T-cell (primary cell): ENCODE measurements at places on chromosomes 3 and 15.

DNA sequence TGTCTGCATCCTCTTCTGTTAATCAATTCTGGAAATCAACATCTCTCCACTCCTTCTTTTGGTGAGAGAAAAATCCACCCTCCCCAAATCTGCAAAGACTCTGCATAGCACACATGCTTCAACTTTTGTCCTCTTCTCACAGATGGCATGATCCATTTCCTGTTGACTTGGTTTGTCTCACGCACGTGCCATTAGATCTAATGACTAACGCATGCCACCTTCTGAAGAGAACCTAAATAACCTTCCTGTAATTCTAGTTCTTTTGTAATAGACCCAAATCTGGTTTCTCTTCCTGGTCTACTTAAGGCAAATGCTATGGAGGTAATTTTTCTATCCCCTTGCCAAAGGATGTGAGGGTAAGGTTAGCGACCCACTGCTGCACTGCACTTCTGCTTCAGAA is 51.0 kb upstream of the ATOSA start:
- peak; percentile 52 for DNase-seq

- DNase-seq: no peak
These were observed 143.9 kb downstream of the GABRB3 start for GRCh38 chr15:26628879-26629529.

DNA sequence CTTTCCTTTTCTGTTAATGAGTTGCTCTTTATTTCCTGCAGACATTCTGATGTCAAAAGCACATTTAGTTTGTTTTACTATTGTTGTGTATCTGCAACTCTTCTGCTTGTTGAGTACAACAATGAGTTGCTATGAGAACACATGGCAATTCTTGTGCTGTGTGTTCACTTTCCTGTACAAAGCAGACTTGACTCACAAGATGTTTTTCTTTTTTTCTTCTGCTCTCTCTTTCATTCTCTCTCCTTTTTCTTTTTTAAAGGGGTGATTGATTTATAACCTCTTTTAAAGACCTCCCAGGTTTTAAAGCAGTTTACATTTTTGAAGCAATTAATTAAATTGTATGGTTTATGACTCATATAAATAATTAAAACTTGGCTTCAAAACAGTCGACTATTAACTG is 31.6 kb upstream of the ABHD10 start:
- DNase-seq: no peak

- no peak for DNase-seq
These were observed 224.3 kb downstream of the CDIN1 start for GRCh38 chr15:36803773-36804172.

DNA sequence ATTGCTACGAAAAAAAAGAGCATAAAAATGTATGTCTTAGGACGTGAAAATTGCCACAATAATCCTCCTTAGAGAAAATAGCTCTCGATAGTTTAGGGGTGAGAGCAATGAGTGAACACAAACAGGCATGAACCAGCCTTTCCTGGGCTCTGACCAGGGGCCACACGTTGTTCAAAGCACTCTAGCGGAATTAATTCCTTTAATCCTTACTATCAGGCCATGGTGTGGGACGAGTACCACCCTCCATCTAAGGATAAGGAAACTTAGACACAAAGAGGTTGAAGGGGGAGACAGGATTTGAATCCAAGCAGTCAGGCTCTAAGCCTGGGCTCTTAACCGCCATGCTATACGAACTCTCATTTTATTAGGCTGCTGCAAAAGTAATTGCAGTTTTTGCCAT is 81.9 kb upstream of the CACNA2D3 start:
- no peak for DNase-seq

- no peak for DNase-seq
These were observed 167.3 kb downstream of the ALCAM start for GRCh38 chr3:105533960-105534359.

DNA sequence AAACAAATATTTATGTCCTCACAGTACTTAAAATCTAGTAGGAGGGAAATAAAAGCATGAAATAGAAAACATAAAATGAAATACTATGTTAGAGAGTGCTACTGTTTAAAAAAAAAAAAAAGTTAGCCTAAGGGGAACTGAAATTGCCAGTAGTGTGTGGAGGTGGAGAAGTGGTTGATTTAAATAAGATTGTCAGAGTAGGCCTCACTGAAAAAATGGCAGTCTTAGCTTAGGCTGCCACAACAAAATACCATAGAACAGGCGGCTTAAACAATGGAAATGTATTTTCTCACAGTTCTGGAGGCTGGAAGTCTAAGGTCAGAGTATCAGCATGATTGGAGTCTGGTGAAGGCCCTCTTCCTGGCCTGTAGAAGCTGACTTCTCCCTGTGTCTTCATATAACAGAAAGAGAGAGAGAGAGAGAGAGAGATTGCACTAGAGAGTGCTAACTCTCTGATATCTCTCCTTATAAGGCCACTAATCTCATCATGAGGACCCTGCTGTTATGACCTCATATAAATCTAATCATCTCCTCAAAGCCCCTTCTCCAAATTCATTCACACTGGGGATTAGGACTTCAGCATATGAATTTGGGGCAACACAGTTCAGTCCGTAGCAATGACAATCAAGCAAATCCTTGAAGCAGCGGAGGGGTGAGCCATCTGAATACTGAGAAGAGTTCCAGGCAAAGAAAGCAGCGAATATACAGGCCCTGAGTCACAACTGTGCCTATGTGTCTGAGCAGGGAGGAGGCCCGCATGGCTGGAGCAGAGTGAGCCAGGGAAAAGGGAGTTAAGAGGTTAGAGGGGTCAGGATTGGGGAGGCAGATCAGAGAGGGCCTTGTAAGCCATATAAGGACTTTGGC is 23.6 kb upstream of the LRRC34 start:
- DNase-seq: no peak

GRCh38 chr3:56673781-56674457 is 9.1 kb downstream of the TASOR start:
- no peak for DNase-seq

DNA sequence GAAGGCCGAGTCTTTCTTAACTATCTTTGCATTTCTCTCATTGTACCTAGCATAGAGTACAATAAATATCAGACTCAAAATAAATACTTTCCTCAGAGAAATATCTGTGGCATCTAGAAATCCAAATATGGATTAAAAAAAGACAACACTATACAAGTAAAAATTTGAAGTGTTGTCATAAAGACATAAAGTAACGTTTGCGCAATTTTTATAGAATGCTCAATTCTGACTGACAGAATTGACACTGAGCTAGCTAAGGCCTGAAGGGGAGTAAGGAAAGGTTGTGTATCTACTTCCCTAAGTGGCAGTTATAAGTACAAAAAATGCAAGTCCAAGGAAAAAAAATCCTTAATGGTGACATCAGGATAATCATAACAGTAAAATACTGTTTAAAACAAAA is 1.1 kb downstream of the SEC11A start:
- no peak for DNase-seq

GRCh38 chr3:87333393-87333892 is 57.1 kb upstream of the POU1F1 start:
- no peak for DNase-seq

- DNase-seq: no peak
These were observed 120.2 kb downstream of the APBA2 start for GRCh38 chr15:29005931-29006330.

GRCh38 chr3:97871186-97871585 is 49.4 kb downstream of the CRYBG3 start:
- DNase-seq: no peak

GRCh38 chr3:24197809-24198208 is 252.7 kb downstream of the NR1D2 start:
- DNase-seq: no peak

GRCh38 chr3:96970211-96970610 is 155.8 kb downstream of the EPHA6 start:
- no peak for DNase-seq

GRCh38 chr15:60758961-60759729 is 280.2 kb upstream of the ICE2 start:
- DNase-seq: no peak

DNA sequence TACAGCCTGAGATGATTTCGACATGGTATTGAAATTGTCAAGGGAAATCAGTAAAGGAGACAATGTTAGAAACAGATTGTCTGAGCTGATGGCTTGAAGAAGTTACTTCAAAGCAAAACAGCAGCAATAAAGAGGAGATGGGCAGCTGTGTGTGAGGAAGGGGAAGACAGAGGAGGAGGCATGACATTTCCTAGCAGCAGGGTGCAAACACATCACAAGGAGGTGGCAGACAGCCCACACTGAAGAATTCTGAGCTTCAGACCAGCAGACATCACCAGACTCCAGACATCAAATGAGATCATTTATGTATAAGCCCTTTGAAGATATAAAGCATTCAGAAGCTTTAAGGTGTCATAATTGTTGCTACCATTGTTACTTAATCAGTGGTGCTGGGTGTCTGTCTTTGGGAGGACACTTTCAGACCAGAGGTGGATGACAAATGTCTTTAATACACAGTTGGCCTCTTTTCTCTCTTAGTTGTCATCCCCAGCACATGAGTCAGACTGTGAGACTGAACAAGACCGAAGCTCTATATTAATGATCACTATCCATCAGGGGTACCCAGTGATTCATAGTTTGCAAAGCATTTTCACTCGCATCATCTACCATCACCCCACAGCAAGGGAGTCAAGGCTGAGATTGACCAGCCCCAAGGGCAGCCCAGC is 203.9 kb downstream of the MINAR1 start:
- DNase-seq: no peak

DNA sequence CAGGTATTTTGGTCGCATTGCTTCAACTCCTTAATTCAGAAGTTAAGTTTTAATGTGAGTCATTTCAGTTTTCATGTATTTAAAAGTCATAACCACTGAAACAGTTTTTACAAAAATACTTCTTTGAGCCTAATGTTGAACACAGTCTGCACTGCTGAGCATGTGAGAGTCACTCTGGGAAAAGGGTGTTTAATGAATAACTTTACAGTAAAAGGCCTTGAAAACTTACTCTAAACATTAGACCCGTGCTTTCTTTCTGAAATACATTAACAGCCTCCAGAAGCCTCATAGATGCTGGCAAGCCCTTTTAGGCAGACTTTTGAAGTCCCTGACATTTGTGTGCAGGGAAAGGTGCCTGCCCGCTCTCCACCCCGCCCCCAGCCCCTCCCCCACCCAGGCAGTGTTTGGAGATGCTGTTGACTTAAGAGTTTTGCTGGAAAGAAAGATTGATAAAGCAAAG is 68.9 kb upstream of the NR2F2 start:
- no peak for DNase-seq

- DNase-seq: no peak
These were observed 31.6 kb upstream of the RAP2B start for GRCh38 chr3:153130312-153130977.

GRCh38 chr15:98855815-98856531 is 151.6 kb downstream of the PGPEP1L start:
- DNase-seq: no peak

GRCh38 chr15:31473385-31474058 is 146.9 kb downstream of the KLF13 start:
- DNase-seq: no peak

DNA sequence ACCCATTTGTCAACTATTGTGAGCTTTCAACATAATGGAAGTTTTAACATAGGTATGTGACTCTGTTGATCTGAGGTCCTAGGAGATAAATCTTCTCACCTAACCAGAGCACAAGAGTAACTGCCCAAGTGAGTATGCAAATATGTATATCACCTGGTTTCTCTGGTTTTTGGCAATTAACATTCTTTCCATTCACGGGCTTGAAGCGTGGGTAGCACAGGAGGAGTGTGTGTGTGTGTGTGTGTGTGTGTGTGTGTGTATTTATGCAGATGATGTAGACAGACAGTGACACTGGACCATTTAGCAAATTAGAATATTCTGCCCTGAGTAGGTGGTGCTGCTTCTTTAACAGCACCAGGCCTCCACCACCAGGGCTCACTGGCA is 15.0 kb downstream of the EPHB1 start:
- no peak for DNase-seq

DNA sequence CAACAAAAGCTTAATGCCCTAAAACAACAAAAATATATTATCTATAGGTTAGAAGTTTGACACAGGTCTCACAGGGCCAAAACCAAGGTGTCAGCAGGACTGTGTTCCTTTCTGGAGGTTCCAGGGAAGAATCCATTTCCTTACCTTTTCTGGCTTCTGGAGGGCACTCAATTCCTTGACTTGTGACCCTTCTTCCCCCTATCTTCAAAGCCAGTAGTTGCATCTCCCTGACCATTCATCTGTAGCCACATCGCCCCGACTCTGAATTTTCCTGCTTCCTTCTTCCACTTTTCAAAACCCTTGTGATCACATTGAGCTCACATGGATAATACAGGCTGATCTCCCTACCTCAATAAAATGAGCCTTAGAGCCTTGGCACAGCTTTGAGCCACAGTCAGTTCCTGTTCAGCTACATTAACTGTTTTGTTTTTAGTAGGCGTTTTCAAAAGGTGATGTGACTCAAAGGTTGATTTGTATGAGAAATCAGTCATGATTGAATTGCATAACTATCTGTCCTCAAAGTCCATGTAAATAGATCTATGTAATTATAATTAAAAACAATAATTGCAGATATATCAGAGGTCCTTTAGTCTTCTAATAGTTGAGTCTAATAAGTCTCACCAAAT is 12.4 kb downstream of the PFN2 start:
- no peak for DNase-seq

DNA sequence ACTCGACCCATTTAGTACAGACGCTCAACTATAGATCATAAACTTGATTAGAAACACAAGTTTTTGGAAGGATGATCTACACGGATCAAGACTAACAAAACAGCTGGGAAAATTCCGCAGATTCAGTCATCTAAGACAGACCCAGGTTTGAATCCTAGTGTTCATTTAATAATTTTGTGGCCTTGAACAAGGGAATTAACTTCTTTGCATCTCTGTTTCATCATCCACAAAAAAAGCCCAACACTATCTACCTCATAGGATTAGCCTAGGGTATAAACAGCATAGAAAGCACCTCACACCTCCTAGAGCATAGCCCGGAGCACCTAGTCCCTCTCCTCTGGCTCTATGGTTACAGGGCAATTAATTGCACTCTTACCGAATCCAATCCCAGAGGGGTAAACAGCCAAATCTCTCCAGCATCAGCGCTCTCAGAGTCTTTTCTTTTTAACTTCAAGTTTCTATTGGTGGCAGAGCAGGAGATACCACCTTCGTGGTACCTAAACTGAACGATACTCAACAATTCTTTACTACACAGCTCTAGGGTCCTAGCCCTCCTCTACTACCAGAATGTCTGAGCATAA is 3.5 kb downstream of the TBL1XR1 start:
- no peak for DNase-seq

DNA sequence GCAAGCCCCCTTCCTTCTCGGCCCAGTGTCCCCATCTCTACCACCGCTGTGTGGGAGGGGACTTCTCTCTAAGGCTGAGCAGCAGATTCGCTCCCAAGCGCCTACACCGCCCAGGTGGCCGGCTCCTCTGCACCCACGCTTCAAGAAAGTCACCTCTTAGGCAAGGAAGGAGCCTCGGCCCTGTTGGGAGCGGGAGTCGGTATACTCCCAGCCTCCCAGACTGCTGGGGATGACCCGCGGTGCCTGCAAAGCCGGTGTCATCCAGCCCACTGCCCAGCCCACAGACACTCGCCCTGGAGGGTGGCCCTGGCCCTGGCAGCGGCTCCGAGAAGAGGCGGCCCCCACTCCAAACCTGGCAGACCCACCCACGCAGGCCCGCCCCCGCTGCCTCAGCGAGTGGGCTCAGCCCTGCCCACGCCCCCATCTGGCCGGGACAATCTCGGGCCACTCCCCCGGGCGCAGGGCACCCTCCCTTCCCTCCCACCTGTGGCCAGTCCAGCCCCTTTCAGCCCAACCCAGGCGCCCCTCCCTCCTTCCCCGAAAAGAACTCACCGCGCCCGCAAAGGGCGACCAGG is 396 bp downstream of the CHRNB4 start:
- DNase-seq: no peak

- DNase-seq: no peak
These were observed 18.6 kb downstream of the DCP1A start for GRCh38 chr3:53328746-53329145.
